ENCODE measurements at places on chromosomes 2 and 18.

- no peak for DNase-seq
Measured at GRCh38 chr2:176521878-176522670, 252.8 kb downstream of the MTX2 start.

GRCh38 chr2:126668254-126668653, 12.3 kb downstream of the GYPC start:
- no peak for DNase-seq

DNA sequence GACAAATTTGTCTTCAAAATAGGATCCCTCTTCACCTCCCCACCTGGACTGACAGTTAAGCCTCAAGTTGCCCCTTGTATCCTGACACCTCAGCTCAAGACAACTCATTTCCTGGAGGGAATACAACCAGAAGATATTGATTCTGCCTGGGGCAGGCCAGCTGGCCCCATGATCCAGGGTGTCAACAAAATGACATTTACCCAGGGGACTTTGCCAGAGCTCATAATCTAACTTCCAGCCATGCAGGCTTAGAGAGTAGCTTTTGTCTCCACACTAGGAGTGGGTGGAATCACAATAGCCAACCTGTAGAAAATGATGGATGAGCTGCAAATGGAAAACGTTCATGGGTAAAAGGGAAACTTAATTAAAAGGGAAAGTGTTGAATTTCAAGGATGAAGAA, 220.1 kb upstream of the DPP10 start:
- DNase-seq, result no peak

DNA sequence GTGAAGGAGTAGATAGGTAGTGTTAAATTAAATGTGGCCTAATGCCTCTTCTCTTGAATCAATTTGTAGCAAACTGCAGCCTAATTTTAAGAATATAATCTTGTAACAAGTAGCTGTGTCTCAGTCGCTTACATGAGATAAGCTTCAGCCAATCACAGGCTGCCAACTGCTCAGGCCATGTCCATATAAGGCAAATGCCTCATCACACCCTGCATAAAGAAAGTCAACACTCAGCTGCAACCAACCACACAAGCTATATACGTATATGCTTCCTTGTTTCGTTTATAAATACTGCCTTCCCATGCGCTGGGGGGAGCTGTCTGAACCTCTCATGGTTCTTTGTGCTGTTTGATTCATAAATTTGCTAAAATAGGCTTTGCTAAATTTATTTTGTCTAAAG, 476.3 kb downstream of the TRIB2 start:
- no peak for DNase-seq

- no peak for DNase-seq
Measured at GRCh38 chr2:102296449-102296848, 14.9 kb upstream of the IL1RL1 start.

- no peak for DNase-seq
Measured at GRCh38 chr2:213679894-213680293, 395.6 kb downstream of the SPAG16 start.

GRCh38 chr2:185689906-185690539, 48.6 kb upstream of the FSIP2 start:
- no peak for DNase-seq

- DNase-seq, result no peak
Measured at GRCh38 chr18:23878336-23878900, 136.1 kb upstream of the TTC39C start.
